ENCODE measurements at places on chromosomes 3 and 15.

- no peak for DNase-seq
These were observed 40.8 kb upstream of the PRR23E start for GRCh38 chr3:127151992-127152650.

GRCh38 chr3:68328049-68328448, 604.3 kb downstream of the TAFA4 start:
- no peak for DNase-seq

DNA sequence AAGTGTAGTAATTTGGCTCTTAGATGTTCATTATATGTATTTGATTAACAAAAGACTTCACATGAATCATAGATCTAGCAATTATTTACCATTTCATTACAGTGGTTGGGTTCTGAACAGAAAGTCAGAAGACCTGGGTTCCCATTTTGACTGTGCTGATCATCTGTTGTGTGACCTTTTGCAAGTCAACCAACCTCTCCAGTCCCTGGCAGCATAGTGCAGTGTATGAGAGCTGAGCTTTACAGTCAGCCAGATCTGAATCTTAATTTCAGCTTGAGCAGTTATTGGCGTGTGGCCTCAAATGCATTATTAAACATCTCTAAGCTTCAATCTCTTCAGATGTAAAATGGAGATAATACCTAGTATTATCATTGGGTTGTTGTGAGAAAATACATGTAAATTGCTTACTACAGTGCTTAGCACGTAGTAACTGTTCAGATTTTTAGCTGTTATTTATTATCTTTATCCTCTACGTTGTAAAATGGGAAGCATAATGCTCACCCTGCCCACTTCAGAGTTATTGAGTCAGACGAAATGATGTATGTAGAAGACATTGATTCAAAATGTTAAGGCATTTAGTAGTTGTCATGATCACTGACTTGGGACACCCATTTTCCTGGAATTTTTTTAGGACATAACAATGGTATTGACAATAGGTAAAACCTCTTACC, 104.0 kb downstream of the KLHL25 start:
- no peak for DNase-seq

DNA sequence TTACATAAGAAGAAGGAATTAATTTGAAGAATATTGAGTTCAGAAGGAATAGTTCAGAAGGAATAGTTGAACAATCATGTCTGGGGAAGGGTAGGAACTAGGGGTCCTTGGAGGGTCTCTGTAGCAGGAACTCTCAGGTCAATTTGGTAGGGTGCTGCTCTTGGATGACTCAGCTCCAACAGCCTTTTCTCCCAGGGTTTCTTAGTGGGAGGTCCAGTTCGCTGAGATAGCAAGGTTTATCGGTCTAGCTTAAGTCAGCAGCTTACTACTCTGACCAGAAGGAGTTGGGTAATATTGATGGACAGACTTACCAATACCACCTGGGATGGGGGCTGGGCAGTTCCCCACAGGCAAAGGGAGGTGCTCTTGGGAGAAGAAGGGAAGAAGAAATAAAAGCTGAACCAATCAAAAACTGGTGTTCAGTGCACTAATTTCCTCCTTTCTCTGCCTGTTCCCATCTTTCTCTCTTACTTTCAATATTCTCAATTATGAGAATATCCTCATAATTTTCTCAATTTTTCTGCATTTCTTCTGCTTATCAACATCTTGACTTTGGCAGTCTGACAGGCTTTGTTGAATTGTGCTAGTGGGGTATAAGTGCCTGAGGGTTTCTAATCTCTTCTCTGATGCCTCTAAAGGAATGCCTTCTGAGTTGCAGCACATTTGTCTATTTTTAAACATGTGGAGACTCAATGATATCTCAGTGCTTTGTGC, 14.4 kb upstream of the MITF start:
- no peak for DNase-seq

GRCh38 chr15:64634027-64634426, 141.4 kb downstream of the RBPMS2 start:
- no peak for DNase-seq

- no peak for DNase-seq
These were observed 39.3 kb upstream of the INSYN1 start for GRCh38 chr15:73792415-73792814.

DNA sequence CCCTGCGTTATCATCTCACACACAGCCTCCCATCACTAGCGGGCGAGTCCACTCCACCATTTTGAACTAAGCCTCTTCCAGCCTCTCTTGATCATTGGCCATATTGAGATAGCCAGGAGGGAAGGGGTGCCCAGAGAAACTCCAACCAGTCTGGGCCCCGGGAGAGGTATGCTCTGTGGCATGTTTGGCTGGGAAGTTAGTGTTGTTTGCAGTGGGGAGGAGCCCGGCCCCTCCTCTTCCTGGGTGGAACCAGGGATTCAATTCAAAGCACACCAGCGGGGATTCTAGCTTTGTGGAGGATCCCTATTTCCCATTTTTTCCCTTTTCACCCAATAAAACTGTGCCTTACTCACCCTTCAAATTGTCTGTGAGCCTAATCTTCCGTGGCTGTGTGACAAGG, 71.8 kb downstream of the GBE1 start:
- no peak for DNase-seq

DNA sequence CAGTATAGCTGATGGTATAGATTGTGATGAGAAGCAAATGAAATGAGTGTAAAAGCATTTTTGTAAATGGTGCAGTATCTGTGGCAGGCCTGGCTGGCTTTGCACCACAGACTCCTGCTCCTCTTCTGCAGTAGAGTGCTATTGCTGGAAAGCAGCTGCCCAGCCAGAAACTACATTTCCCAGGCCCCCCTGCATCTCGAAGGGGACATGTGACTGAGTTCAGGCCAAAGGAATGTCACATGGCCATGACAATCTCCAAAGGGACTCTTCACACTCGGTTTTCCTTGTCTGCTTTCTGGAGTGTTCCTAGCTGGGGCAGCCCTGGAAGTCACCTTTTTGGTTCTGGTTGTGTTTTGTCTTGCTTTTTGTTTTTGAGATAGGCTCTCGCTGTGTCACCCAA, 277.1 kb downstream of the SUCLG2 start:
- no peak for DNase-seq

GRCh38 chr3:42189001-42189460, 77.0 kb downstream of the CCK start:
- DNase-seq, result no peak

DNA sequence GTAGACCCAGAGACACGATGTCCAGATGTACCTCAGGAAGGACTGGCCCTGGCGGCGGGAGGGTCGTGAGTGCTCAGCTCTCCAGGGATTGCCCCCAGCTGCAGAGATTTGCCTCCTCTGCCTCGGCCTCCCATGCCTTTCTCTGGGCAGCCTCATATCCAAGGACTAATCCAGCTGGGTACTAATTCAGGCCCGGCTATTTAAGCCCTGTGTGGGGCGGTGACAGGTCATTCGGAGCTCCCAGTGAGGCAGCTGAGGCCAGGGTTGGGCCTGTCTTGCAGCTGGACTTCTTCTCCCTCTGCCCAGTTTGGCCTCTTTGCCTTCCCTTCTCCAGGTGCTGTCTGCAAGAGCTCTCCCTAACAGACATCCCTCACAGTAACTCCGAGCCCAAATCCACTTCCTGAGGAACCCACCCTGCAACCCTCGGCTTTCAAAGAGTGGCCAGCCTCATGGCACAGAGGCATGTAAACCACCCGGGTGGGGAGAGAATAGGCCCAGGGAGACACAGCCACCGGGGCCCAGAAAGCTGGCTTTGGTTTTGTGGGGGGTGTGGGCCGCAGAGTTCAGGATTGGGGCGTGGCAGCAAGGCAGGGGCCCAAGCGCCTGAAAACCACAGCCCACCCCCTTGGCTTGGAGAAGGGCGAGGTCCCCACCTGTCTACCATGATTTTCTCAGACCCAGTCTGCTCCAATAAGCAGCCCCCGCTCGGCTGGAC, 85.8 kb downstream of the PPCDC start:
- no peak for DNase-seq
